Testis (tissue), 5 donors: ENCODE measurements at places on chromosomes 3 and 15.

DNA sequence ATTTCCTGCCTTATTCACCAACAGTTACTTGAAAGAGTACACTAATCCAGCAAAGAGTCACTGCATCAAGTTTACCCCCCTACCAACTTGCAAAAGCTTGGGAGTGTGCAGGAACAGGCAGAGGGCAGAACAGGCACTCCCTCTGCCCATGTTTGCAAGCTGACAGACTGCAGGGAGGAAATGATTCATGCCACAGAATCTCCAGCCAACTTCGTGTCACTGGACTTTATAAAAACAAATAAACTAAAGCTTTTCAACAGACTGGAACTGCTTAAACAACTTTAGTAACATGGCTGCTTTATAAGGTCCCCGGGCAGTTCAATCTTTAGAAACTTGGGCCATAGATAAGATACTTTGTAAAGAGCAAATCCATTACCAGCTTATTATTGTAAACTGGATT, 129.5 kb downstream of the THRB start:
- no peak for DNase-seq

- peak; percentile 14 for DNase-seq
Observed at GRCh38 chr15:37903919-37904625, 30.4 kb upstream of the TMCO5A start.

- no peak for DNase-seq
Observed at GRCh38 chr3:127011270-127011992, 28.5 kb downstream of the PLXNA1 start.

DNA sequence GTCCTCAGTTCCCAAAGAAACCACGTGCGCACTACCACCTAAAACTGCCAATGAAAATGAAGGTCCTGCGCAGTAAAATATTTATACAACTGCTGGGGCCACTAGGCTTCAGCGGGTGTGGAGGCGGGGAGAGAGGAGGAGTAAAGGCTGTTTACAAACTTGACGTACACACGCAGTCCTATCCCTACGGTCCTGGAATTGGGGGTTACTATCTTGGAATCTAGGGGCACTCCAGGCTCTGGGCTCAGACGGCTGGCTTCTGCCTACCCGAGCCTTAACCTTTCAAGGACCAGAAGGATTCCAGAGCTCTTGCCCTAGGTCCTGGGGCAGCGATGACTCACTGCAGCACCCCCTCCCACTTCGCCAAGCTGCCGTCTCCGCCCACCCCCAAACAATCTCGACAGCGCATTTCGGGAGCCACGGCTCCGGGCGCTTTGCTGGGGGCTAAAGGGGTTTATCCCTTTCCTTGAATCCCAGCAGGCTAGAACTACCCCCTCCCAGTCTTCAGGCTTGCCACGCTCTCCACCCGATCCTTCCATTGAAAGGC, 3.0 kb downstream of the ADAMTS9 start:
- DNase-seq = peak; percentile 62

- DNase-seq = no peak
Observed at GRCh38 chr3:16234281-16234680, 30.5 kb downstream of the DPH3 start.

- DNase-seq = no peak
Observed at GRCh38 chr3:169440926-169441325, 222.6 kb downstream of the MECOM start.

GRCh38 chr15:57591822-57592367, at the start of gene MYZAP:
MYZAP (plus strand) TSS chr15:57591904; CDS start chr15:57592035, 131 bp downstream.
- peak; percentile 55 for DNase-seq

DNA sequence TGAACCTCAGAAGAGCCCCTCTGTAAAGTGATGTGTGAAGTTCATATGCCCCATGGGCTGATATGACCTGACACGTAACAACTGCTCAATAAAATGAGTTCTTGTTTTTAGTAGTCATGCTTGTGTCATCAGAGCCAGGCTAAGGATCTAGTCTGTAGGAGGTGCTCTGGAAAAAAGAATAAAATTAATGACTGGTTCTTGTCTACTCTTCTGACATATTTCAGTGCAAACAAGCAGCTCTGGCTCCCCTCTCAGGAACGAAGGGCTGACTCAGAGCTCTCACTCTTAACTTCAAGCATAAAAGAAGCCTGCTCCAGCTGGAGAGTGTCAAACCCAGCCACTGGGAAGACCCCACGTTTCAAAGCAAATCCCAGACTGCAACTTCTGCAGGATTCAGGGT, 77.0 kb downstream of the LRIG1 start:
- DNase-seq = no peak

DNA sequence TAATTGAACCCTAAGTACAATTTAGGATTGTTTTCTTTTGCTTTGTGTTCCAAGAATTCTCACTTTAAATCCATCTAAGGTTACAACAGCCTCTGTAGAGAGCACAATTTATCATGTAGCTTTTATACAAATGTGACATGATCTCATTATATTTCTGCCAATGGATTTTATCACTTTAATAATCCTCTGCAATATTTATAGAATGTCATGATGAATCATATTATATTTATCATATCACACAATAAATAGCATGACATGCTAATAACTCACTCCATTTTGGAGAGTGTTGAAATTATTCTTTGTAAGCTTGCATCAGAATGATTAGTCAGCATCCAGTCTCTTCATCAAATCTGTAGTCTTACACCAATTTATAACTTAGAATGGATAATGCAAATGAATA, 280.6 kb upstream of the ZNF717 start:
- no peak for DNase-seq

GRCh38 chr15:88764448-88764847, 38.8 kb upstream of the ACAN start:
- no peak for DNase-seq

GRCh38 chr15:87245592-87245991, 1010.9 kb downstream of the NTRK3 start:
- no peak for DNase-seq

GRCh38 chr15:101022876-101023275, 103.7 kb downstream of the LRRK1 start:
- no peak for DNase-seq

- no peak for DNase-seq
Observed at GRCh38 chr3:108588601-108589000, 637 bp downstream of the CIP2A start.

DNA sequence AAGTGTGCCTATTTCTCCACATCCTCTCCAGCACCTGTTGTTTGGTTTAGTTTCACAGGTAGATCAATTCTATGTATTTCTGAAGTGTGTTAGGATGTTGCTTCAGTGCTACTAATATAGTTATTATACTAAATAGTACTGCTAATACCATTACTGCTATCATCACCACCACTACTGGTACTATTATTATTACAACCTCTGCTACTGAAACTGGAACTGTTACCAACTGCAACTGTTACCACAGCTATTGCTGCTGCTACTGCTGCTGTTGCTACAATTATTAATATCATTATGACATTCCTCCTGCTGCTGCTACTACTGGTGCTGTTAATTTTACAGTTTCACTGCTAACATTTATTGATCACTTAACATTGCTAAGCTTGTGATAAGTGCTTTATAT, 8.3 kb upstream of the LMOD3 start:
- no peak for DNase-seq

DNA sequence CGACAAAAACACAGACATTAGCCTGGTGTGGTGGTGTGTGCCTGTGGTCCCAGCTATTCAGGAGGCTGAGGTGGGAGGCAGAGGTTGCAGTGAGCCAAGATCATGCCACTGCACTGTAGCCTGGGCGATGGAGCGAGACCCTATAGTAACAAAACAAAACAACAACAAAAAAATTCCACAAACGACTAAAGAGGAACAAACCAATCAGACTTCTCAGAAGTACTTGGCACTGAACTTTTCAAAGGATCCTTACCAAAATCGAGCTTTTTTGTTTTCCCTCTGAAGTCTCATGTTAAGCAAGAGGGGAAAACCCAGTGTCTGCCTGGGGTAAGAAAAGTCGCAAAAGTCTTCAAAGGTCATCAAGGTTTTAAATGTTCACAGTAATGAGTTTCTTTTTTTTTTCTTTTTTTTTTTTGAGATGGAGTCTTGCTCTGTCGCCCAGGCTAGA, 30.1 kb upstream of the TFRC start:
- DNase-seq = no peak

- DNase-seq = no peak
Observed at GRCh38 chr3:101833446-101833974, 15.8 kb upstream of the NFKBIZ start.

DNA sequence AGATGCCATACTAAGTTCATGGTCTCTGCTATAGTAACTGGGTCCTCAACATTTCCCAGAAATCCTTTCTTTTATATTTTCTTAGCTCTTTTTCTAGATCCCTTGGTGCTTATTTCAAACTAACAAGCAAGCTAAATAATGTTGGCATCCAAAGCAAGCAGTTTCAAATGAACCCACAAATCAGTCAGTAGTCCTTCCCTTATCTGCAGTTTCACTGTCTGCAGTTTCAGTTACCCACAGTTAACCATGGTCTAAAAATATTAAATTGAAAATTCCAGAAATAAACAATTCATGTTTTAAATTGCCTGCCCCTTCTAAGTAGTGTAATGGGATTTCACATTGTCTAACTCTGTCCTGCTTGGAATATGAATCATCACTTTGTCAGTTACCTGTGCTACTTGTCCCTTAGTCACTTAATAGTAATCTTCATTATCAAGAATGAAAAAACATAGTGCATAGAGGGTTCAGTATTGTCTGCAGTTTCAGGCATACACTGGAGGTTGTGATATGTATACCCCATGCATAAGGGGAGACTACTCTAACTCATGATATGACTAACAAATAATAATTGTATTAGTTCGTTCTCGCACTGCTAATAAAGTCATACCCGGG, 633.7 kb downstream of the MECOM start:
- DNase-seq = no peak

- DNase-seq = no peak
Observed at GRCh38 chr15:86942285-86942684, 862.6 kb downstream of the AGBL1 start.

GRCh38 chr3:191961022-191961421, 500.1 kb downstream of the PYDC2 start:
- DNase-seq = peak; percentile 59

DNA sequence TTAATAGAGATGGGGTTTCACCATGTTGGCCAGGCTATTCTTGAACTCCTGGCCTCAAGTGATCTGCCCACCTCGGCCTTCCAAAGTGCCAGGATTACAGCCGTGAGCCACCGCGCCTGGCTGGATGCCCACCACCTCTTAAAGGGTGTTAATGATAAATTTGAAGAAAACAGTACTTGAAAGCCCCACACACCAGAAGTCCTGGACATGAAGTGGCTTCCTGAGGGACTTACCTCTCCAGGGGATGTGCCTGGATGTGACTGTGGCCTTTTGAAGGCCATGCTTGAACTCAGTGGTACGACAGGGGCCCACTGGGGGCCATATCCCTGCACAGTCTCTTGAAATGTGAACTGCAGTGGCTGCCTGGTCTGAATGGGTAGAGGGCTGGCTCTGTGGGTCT, 18.2 kb downstream of the IRAK2 start:
- DNase-seq = no peak
